NCI-H69 (cell line): ENCODE measurements at places on chromosomes 13 and 19.
A peak's percentile ranks its signal among the peaks of the same experiment; 100 is the strongest.

- DNase-seq: no peak
These were observed 3.6 kb downstream of the STAP2 start for GRCh38 chr19:4334929-4335570.

GRCh38 chr13:44068737-44069136 is 189.0 kb downstream of the LACC1 start:
- DNase-seq: peak; percentile 11

- DNase-seq: no peak
These were observed 252.1 kb upstream of the STARD13 start for GRCh38 chr13:33537676-33538075.

DNA sequence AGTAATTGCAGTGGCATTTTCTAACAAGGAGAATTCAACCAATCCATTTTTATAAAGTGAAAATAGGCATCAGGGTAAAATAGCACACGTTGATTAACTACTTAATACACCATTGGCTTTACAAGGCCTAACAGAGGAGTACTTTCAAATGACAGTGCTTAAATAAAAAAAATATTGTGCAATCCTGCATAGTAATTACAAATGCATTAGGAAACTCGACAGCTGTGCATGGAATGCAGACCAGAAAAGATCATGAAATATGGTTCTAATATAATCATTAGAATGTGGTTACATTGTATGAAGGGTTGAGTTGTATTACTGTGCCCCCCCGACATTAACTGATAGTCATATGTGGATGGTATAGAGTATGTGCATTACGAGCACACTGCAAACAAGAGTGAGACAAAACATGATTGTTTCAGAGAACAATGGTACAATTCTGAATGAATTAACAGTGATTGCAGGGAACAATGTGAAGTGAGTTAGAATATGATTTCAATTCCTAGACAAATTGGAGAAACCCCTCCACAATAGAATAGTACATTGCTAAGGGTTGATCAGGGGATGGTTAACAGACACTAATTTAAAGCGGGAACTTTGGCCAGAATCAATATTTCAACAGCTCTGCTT is 270.6 kb downstream of the GPC5 start:
- no peak for DNase-seq

- DNase-seq: no peak
These were observed 12.8 kb downstream of the BLOC1S3 start for GRCh38 chr19:45191375-45191774.

DNA sequence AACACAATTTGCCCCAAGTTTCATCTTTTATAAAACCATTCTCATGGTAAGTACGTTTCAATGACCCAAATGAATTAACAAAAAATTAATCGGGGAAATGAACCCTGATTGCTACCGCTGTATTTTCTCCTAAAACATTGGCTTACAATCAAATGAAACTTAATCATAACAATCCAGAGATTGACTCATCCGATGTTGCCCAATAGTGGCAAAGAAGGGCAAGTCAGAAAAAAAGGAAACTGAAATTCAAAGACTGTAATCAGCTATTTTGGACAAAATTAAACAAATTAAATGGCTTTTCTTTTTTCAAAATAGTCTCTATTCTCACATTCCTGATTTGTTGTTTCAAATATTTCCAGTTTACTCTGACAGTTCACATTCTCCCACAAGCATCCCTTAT is 3.9 kb upstream of the ACOD1 start:
- DNase-seq: no peak

DNA sequence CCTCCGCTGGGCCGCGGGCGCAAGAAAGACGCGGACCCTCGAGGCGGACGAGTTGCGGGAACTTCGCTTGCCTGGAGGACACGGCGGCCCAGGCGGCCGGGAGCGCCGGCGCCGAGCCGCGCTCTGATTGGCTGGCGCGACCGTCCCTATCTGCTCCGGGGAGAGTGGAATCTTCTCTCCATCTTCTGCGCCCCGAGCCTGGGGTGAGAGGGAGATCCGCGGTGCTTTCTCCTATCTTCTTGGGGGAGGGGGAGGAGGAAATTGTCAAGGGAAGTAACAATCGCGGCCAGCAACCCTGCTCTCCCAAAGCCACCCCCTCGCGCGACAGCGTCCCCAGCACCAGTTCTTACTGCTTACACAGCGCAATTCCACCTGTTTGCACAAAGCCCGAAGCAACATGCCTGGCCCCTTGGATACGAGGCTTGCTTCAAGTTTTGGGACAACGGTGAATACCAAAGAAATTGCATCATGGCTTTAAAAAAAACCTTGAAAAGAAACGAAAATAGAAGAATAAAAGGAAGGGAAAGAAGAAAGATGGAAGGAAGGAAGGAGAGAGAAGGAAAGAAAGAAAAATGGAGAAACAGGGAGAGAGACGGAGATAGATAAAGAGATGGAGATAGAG is 4.8 kb downstream of the SOX21 start:
- peak; percentile 66 for DNase-seq

- DNase-seq: peak; percentile 96
These were observed at the start of gene TEX30 for GRCh38 chr13:102773441-102774213. TSS of gene TEX30 (minus strand) at chr13:102773786. CDS start at chr13:102770026, 3,760 bp downstream.

- DNase-seq: no peak
These were observed 22.9 kb upstream of the OR10H1 start for GRCh38 chr19:15838351-15838750.

GRCh38 chr13:108230377-108230776 is 12.2 kb downstream of the ABHD13 start:
- no peak for DNase-seq

- DNase-seq: no peak
These were observed 50.0 kb upstream of the POSTN start for GRCh38 chr13:37648609-37649008.

GRCh38 chr19:53912653-53913052 is 3.6 kb downstream of the CACNG7 start:
- peak; percentile 21 for DNase-seq

- no peak for DNase-seq
These were observed 27.4 kb downstream of the NDFIP2 start for GRCh38 chr13:79508224-79508961.

- no peak for DNase-seq
These were observed 1545.1 kb upstream of the PCDH20 start for GRCh38 chr13:62960723-62961122.

DNA sequence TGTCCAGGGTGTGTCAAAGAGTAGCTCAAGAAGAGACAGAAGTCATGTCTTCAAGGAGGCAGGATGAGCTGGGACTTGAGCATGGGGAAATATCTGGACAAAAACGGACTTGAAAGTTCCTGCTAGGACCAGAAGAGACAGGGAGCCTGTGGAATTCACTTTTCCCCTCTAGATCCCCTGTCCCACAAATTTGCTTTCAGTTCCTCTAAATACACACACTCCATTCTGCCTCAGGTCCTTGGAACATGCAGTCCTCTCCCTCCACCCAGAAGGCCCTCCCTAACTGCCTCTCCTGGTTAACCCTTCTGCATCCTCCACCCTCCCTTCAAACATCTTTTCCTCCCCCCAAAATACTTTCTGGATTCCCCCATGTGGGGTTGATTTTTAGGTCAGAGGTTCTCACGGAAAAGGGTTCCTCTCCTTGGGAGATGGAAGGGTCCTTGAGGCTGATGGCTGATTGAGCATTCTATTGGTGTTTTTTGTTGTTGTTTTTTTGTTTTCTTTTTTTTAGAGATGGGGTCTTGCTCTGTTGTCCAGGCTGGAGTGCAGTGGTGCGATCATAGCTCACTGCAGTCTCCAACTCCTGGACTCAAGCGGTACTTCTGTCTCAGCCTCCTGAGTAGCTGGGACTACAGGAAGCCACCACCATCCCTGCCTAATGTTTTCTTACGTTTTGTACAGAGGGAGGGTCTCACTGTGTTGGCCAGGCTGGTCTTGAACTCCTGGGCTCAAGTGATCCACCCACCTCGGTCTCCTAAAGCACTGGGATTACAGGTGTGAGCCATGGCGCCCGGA is 6.9 kb upstream of the RETN start:
- DNase-seq: no peak

DNA sequence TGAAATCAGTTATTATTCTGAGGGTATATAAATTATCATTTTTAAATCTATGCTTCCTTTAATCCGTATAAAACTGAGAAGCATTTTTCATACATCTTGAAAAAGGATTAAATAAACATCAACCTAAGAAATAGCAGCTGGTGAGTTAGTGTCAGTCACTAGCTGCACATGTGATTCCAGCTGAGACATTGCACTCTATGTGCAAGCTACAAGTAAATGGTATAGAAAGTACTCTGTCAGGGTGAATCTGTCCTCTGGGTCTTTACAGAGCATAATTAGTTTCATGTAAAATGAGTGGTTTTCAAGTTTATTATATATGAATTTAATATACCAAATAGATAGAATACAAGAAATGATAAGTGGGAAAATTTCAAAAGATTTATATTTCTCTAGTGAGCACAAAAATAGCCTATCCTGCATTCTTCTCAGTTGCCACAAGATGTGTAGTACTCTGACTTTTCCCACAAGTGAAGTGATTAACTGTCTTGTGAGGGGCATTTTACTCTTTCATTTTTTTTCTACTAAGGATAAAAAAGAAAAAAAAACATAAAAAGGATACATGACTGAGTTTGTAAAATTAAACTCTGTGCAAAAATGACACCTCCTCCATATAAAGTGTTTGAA is 1372.1 kb downstream of the PCDH9 start:
- peak; percentile 56 for DNase-seq

DNA sequence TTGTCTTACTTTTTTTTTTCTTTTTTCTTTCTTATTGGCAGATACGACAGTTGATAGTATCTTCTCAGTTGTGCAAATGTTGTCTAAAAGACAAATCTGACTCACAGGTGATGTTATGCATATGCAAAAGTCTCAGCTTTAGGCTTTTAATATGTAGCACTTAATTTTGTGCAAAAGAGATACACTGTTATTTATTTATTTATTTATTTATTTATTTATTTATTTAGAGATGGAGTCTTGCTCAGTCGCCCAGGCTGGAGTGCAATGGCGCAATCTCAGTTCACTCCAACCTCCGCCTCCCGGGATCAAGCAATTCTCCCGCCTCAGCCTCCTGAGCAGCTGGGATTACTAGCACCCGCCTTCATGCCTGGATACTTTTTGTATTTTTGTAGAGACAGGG is 383.9 kb upstream of the PCDH9 start:
- no peak for DNase-seq

DNA sequence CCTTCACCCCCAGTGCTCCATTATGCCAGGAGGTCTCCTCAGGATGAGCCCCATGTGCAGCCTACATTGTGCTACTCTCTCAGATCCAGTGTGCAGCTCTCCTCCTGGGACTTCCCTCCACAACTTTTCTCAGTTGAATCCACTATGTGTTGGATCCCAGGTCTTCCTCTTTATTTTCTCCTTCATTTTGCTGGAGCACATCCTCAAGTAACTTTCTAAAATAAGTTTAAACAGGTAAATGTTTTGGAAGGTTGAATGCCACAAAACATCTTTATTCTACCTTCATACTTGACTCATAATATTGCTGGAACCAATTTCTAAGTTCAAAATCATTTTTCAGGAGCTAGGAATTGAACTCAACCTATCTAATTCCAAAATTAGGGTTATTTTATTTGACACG is 52.1 kb downstream of the C13orf46 start:
- no peak for DNase-seq

DNA sequence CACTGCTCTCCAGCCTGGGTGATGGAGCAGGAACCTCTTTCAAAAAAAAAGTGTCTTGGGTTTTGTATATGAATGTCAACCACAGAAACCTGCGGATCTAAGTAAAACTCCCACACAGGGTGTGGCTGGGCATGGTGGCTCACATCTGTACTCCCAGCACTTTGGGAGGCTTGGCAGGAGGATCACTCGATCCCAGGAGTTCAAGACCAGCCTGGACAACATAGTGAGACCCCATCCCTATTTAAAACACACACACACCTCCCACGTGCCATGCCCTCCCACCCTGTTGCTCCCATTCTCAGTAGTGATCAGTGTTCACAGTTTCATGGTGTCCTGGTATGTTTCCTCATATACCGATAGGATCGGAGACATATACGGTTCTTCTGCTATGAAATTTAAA is 9.2 kb downstream of the TMED1 start:
- no peak for DNase-seq

GRCh38 chr19:32497391-32497790 is 83.6 kb upstream of the PDCD5 start:
- DNase-seq: no peak

DNA sequence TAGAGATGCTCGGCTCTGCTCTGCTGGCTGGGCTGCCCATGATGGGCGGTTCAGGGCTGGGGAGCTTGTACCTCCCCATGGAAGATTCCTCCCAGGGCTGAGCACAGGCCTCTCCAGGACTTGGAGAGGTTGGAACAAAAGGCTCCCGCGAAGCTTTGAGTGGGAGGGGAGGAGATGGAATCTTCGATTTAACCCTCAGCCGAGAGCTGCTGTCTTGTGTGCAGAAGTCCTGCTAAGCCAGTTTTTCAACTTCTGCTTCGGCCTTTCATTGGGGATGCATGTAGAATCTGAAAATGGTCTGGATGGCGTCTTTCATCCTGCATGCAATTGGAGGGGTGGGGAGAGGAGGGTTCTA is 163.3 kb downstream of the KDM4B start:
- no peak for DNase-seq

DNA sequence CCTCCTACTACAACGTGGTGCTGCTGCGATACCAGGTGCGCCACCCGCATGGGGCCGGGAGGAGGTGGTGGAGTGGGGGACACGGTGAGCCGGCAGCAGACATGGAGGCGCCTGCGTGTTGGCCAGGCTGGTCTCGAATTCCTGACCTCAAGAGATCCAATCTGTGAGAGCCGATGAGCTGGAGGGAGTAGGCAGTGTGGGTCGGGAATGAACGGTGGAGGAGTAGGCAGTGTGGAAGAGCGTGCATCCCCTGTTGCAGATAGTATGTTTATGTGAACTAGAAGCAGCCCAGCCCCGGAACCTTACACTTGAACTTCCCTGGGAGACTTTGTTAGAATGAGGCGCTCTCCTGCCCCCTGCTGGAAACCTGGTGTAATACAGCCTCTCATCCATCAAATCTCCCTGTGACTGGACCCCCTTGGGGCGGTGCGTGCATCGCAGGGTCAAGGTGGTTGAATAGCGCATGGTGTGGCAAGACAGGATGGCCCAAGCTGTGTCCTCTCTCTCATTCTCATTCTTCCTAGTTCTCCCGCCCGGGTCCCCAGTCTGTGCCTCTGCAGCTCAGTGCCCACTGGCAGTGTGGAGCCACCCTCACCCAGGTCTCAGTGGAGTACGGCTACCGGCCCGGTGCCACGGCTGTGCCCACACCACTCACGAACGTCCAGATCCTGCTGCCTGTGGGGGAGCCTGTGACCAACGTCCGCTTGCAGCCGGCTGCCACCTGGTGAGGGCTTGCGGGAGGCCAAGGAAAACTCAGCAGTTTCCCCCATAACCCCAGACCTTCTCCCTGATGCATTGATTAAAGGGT is 10.5 kb upstream of the B3GNT3 start:
- peak; percentile 83 for DNase-seq

DNA sequence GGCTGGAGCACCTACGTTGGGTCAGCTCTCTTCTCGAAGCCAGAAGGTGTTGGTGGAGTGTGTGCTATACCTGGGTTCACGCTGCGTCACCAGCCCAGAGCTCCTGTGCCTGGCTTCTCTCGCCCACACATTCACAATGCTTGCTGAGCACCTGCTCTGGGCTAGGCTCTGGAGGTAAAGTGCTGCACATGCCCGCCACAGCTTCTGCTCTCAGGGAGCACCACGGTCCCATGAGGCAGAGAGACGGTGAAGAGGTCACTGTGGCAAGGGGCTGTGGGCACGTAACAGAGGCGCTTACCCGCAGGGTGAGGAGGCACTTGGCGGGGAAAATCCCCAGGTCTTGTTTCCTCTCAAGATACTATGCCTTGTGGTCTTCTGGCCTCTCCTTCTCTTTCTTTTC is 174.2 kb downstream of the TEX29 start:
- no peak for DNase-seq
